ENCODE measurements at places on chromosomes 2 and 18.
A peak's percentile ranks its signal among the peaks of the same experiment; 100 is the strongest.

- DNase-seq, result no peak
These were observed 5.2 kb downstream of the ZRANB3 start for GRCh38 chr2:135525786-135526185.

DNA sequence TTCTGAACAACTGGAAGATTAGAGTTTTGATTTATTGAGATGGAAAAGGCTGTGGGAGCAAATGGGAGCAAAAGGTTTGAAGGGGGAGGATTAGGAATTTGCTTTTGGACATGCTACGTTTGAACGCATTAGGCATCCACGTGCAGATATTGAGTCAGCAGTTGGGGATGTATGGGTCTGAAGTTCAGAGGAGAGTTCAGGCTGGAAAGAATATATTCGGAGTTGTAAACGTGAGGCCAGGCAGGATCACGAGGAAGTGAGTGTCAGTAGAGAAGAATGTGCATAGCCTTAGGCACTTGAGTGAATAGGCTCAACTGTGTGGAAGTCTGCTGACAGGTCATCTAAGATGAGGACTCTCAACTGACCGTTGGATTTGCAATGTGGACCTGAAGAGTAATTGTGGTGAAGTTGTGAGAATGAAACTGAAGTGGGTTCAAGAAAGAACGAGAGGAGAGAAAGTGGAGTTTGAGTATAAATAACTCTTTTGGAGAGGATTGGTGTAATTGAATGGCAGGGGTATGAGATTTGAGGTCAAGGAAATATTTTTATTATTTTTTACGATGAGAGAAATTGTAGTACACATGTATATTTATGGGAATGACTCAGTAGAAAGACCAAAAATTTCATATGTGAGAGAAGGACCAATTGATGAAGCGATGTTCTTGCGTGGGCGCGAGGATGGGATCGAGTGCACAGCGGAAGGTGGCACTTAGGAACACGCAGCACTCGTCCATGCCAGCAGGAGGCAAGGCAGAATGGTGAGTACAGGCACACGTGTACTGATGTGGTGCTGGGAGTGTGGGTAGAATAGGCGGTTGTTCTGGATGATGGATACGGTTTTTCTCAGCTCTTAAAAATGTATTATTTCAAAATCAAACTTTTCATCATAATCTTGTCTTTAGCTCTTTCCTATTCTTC, 40.5 kb upstream of the POLE4 start:
- DNase-seq, result peak; percentile 40

GRCh38 chr2:156339865-156340264, 7.3 kb upstream of the NR4A2 start:
- no peak for DNase-seq

GRCh38 chr2:223508372-223508771, 93.8 kb downstream of the SCG2 start:
- DNase-seq, result no peak

GRCh38 chr18:1872274-1872673, 699.0 kb downstream of the METTL4 start:
- no peak for DNase-seq

GRCh38 chr2:70891572-70892357, 43.9 kb upstream of the ATP6V1B1 start:
- no peak for DNase-seq

DNA sequence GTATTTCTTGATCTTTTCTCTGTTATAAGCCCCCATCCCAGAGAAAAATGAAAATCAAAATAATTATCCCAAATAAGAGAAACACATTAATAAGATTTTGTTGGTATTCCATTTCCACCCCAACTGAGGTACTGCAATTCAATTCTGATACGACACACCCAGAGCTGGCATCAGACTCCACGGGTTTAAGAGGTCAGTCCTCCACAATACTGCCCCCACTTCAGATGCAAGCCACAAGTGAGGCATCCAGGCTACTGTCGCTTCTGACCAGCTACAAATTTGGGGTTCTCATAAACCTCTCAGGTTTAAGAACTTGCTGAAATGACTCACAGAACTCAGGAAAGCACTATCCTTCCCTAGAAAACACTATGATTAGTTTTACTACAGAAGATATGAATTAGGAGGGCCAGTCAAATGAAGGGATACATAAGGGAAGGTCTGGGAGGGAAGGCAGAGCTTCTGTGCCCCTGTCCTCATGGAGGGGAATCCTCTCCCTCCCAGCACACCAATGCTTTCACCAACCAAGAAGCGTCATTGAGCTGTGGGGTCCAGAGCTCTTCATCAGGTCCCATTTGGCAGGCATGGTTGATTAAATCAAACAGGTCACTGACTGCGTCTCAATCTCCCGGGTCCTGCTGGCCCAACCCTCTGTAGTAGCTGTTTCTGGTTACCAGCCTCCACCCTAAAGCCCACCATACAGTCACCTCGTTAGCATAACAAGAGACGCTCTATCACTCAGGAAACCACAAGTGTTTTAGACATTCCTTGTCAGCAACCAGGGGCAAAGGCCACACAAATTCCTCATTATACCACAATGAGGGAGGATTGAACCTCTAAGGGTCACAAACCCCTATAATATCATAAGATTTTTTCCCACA, 46.2 kb downstream of the IWS1 start:
- DNase-seq, result no peak
